Activated naive CD8-positive, alpha-beta T cell treated with anti-CD3 and anti-CD28 coated beads, Interleukin-2, amount 50 U/mL, for 16 hours (primary cell): ENCODE measurements at places on chromosomes 7 and 10.

DNA sequence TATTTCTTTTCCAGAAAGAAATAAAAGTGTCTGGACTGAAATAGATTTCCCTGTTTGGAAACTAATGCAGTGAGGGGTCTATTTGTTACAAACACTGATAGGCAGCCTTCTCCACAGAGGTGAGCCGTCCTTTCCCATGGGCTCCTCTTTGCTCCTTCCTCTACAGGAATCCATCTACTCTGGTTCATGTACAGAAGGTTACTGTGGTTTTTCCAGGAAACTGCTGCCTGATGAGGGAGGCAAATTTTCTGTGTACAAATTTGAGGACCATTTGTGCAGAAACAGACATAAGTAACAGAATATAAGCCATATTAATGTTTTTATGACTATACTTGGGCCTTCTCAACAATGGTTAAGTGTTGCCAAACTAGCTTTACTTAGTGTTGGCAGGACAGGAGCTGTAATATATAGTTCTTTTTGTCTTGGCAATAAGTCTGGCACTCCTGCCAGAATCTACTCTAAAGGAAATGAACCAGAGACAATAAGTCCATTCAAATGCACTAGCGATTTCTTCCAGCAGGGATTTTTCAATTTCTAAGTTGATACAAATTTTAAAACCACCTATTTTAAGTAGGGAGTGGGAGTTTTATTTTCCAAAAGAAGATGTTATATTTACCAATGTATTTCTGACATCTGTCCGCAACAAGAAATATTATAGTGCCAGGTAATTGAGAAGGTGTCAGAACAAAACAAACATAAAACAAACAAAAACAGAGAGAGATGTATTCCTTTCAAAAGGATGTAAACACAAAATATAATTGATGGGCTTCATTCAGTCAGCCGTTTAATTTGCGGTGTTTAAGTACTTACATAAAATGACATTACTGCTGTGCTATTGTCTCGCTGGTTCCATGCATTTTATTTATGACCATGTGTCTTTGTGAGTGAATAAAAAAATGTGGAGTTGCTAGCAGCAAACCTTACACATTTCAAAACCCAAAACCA, 91.0 kb upstream of the NFE2L3 start:
- no peak for DNase-seq

DNA sequence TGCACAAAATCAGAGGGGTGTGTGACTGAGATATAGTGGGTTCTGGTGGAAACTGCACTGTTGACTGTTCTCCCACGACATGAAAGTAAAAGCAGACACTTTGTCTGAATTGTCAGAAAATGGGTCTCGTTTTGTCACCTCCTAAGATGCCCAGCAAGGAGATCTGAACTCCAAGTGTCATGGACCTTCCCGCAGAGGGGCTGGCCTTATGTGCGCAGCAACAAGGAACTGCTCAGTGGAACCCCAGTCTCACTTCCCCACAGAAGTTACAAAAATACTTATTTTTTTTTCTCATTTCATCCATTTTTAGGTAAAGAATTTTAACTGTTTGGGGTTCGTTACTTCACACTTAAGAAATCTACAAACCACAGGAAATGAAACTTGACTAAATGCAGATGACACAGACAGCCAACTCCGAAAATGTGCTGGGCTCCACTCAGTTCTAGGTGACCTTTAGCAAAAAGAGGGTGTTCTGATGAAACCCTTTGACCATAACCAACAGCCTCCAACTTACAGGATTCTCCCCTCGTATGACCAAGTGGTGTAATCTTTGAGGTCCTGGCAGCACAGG, 115.0 kb downstream of the FAM107B start:
- peak; percentile 32 for DNase-seq

DNA sequence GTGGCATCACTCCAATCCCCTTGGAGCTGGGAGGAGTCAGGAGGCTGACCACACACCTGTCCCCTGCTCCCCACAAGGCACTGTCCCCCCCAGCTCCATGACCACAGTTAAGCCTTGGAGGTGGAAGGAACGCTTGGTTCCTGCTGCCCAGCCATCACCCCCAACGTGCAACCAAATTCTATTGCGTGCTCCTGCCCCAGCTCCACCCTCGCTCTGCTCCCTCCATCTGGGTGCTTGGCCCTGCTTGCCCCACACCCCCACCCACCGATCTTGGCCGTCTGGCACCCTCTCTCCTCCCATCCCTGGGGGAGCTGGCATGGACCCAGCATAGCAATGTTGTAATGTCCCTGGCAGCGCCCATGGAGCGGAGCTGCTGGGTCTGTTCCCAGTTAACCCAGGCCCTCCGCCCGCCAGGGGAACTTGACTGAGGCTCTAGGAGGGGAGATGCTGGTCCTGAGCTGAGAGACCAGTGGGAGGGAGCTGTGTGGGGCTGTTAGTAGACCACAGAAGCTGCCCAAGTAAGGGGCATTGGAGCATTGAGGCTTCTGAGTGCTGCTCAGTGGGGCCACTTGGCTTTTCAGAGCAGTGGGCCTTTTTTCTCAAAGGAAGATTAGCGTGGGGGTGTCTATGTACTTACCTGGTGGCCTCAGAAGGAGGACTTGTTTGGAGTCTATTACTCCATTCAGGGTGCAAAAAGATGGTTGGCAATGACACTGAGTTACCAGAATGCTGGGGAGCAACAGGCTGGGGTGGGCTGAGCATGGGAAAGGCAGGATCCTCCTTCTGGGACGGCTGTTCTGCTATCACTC, 1.1 kb downstream of the EPHB6 start:
- no peak for DNase-seq

DNA sequence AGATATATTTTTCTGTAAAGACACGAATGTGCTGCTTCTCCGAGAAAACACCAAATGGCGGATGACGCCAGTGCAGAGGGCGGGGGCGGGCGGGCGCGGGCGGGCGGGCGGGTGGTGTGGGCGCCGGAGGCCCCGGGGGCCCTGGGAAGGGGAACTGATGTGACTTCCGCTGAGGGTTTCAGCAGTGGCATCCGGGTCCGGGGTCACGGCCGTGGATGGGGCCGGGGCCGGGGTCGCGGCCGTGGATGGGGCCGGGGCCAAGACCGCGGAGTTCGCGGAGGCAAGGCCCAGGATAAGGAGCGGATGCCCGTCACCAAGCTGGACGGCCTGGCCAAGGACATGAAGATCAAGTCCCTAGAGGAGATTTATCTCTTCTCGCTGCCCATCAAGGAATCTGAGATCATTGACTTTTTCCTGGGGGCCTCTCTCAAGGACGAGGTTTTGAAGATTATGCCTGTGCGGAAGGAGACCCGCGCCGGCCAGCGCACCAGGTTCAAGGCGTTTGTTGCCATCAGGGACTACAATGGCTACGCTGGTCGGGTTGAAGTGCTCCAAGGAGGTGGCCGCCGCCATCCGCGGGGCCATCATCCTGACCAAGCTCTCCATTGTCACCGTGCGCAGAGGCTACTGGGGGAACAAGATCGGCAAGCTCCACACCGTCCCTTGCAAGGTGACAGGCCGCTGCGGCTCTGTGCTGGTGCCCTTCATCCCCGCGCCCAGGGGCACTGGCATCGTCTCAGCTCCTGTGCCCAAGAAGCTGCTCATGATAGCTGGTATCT, 20.3 kb upstream of the IGF2BP3 start:
- DNase-seq: no peak

DNA sequence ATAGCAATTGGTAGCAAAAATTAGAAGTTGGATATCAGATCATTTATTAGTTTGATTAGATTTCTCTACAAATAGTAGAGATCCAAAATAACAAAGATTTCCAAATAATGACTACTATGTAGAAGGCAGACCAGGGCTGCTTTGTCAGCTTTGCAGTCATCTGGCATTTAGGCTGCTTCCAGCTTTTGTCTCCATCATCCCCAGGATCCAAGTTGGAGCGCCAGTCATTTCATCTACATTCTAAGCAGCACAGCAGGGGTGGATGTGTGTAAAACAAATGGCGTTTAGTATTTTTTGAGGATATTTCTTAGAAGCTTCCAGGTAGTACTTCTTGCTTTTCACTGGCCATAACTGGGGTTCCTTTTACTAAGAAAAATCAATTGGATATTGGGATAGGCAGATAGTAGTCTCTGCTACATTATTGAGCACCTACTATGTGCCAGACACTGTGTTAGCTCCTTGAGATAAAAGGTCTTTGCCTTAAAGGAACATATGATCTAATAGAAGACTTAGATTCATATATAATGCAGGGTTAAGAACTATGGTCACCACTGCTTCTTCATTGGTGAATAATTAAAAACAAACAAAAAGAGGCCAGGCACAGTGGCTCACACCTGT, 41.5 kb downstream of the TPST1 start:
- DNase-seq: no peak
